Right ventricle myocardium inferior (tissue), 1 donor: ENCODE measurements at places on chromosomes 5 and 9. TPM values are rescaled to one million over a fixed set of nuclear protein-coding genes. Genes with fewer than 3 reads are reported as not detected.

RC3H2 gene
- 35.1 TPM for total RNA-seq

KCNV2 gene
- total RNA-seq: not detected

CYFIP2 gene
- total RNA-seq: 29.6 TPM

DOK3 gene
- 4.4 TPM for total RNA-seq

RALGPS1 gene
- total RNA-seq: 15.3 TPM

FBN2 gene
- total RNA-seq: 23.8 TPM

SLC34A1 gene
- total RNA-seq: not detected

ARAP3 gene
- 14.7 TPM for total RNA-seq

S1PR3 gene
- 27.5 TPM for total RNA-seq

SH3RF2 gene
- 267 TPM for total RNA-seq

RASGRF2 gene
- 5.9 TPM for total RNA-seq

STC2 gene
- 10.4 TPM for total RNA-seq

C9orf85 gene
- total RNA-seq: 9.4 TPM

ZNF462 gene
- total RNA-seq: 21.1 TPM

ESM1 gene
- total RNA-seq: 0.19 TPM

PCDHGA4 gene
- 7.8 TPM for total RNA-seq

FYB1 gene
- 4.7 TPM for total RNA-seq

ELOVL7 gene
- total RNA-seq: 0.46 TPM

DNAJB5 gene
- 66.5 TPM for total RNA-seq

SLC27A6 gene
- 76.5 TPM for total RNA-seq

OMD gene
- total RNA-seq: 3.2 TPM

PROP1 gene
- total RNA-seq: not detected

FAM120A gene
- 94.1 TPM for total RNA-seq

OTP gene
- total RNA-seq: not detected

GALNT12 gene
- total RNA-seq: 0.54 TPM

GPRIN1 gene
- 0.41 TPM for total RNA-seq

SLIT3 gene
- 12.4 TPM for total RNA-seq

PCDHGA6 gene
- total RNA-seq: 6.0 TPM

C8G gene
- total RNA-seq: 1.3 TPM

GNA14 gene
- 2.6 TPM for total RNA-seq

CDC25C gene
- total RNA-seq: 0.24 TPM

CCDC69 gene
- 181 TPM for total RNA-seq

CCDC152 gene
- total RNA-seq: 1.4 TPM

NR5A1 gene
- not detected for total RNA-seq

ST8SIA4 gene
- 3.4 TPM for total RNA-seq

WDR38 gene
- not detected for total RNA-seq

MAMDC4 gene
- 12.8 TPM for total RNA-seq

ALDOB gene
- 0.43 TPM for total RNA-seq

PTPN3 gene
- total RNA-seq: 46.7 TPM

PCDHA12 gene
- not detected for total RNA-seq

GPR150 gene
- not detected for total RNA-seq

FAM81B gene
- total RNA-seq: 6.4 TPM

EGFL7 gene
- 72.0 TPM for total RNA-seq

HAND1 gene
- total RNA-seq: 29.8 TPM

SPATA31E1 gene
- not detected for total RNA-seq

PCDHA1 gene
- total RNA-seq: not detected
